ENCODE measurements at places on chromosomes 3 and 15.

DNA sequence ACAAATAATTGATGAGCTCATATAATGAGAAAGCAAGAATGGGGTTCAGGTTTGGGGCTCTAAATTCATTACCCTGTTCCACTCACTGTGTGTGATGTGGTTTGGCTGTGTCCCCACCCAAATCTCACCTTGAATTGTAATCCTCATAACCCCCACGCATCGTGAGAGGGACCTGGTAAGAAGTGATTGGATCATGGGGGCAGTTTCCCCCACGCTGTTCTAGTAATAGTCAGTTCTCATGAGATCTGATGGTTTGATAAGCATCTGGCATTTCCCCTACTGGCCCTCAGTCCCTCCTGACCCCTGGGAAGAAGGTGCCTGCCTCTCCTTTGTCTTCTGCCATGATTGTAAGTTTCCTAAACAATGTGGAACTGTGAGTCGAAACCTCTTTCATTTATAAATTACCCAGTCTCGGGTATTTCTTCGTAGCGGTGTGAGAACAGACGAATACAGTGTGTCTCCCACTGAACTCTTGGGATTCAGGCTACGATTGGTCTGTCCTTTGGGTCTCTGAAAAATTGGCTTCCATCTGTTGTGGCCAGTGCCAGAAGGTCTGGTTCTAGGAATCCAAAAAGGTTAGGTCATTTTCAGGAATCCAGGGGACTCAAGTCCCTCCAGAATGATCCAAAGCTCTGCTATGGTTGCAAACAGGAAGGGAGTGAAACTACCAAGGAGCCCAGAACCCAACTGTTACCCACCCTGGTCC lies 87.7 kb downstream of the XXYLT1 start:
- H3K27me3 ChIP-seq = no peaks in the 10 kb centered on the region
- no peak for DNase-seq
- H3K36me3 ChIP-seq = 0 out of 2 replicates have a peak, but pooled peaks cover 2% of the 10 kb centered on the region
- peak overlapping the region; percentile 37 for H3K27ac ChIP-seq
- no peak overlapping the region for H3K4me3 ChIP-seq
- H3K4me1 ChIP-seq = peaks cover 79% of the 10 kb centered on the region

GRCh38 chr3:12372741-12373280 lies 83.9 kb downstream of the PPARG start:
- H3K4me1 ChIP-seq = peaks cover 7% of the 10 kb centered on the region
- H3K27me3 ChIP-seq = no peaks in the 10 kb centered on the region
- H3K27ac ChIP-seq = no peak overlapping the region
- no peak overlapping the region for H3K4me3 ChIP-seq
- no peak for DNase-seq

DNA sequence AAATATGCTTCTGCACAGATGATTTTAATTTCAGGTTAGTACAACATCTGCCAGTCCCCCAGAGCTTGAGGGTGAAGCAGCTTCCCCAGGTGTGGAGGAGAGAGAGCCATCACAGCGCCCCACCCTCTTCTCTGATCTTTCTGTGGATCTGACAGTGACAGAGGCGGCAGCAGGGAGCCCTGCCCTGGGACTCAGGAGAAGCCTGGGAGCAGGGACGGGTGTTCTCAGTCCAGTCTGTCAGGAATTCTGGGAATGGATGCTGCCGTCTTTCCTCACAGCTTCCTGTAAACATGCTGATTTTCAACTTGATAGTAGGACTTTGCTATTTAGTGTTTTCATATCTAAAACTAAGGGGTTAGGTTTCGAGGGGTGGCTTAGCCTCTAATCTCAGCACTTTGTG lies 11.4 kb upstream of the RAB8B start:
- no peaks in the 10 kb centered on the region for H3K27me3 ChIP-seq
- H3K36me3 ChIP-seq = no peaks in the 10 kb centered on the region
- no peak for DNase-seq
- H3K4me3 ChIP-seq = no peak overlapping the region
- H3K27ac ChIP-seq = no peak overlapping the region
- H3K4me1 ChIP-seq = peaks cover 7% of the 10 kb centered on the region

- no peaks in the 10 kb centered on the region for H3K36me3 ChIP-seq
- DNase-seq = no peak
- H3K4me1 ChIP-seq = peaks cover 5% of the 10 kb centered on the region
- peaks cover 83% of the 10 kb centered on the region for H3K27me3 ChIP-seq
Observed at GRCh38 chr15:45486317-45486716, 36.2 kb downstream of the SLC30A4 start.

DNA sequence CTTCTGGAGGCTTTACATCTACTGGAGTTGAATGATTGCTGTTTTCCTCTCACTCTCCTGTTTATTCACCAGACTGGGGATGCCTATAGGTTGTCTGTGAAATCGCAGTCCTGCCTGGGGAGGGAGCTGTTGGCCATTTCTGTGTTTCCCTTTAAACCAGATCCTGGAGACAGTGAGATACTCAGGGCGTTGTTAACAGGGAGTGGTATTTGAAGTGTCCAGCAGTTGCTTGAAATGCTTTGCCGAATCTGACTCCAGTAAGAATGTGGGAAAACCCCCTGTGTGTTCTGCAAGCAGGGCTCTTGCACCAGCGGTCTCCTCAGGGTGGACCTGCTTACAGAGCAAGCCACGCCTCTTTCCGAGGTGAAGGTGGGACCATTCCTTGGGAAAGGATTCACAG lies 4.3 kb upstream of the LRRK1 start:
- H3K36me3 ChIP-seq = peaks cover 25% of the 10 kb centered on the region
- no peak for DNase-seq
- H3K27me3 ChIP-seq = peaks cover 25% of the 10 kb centered on the region
- H3K27ac ChIP-seq = no peak overlapping the region
- peak overlapping the region; percentile 41 for H3K4me3 ChIP-seq

Measured in WTC11 (cell line).